Activated T-cell treated with anti-CD3 and anti-CD28 coated beads for 48 hours (primary cell): ENCODE measurements at places on chromosomes 5 and 9.

- no peak for DNase-seq
Measured at GRCh38 chr5:180201051-180201987, 7.7 kb downstream of the RASGEF1C start.

DNA sequence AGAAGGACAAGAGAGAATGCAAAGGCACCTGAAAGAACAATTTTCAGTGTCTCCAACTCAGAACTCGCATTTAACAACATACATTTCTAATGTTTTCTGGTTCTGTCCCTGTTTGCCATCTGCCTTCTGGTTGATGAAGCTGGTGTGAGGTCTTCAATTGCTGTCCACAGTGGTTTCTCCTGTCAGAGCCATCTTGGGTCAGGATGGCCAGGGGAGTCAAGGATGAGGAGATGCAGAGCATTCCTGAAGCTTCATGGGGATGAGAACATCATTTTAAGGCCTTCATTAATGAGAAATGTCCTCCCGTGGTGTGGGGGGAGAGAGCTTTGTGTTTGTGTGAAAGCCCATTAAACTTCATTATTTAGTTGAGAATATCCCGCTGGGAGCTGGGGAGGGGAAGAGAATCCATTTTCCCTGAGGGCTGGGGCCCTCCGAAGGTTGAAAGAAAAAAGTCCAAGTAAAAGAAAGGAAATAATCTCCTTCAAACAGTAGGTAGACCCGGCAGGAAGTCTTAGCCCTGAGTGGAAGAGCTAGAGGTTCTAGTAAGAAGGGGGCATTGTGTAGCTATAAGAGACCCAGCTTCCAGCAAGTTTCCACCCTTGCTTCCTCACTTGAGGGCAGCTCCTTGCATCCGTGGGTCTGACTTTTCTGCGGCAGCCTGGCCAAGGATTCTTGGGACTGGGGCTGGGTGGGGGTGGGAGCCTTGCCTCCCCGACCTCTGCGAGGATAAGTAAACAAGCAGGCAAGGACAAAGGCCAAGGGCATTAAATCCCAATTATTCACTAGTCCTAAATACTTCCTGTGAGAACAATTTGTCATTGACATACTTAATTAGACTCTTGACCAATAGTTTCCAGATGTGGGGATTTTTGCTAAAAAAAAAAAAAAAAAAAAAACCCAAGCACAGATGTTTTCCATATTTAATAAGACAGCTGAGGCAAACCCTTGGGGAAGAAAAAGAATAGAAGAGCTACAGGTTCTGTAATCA is 119.2 kb downstream of the MSX2 start:
- no peak for DNase-seq

- no peak for DNase-seq
Measured at GRCh38 chr9:112784020-112784785, 33.6 kb downstream of the SNX30 start.

- DNase-seq = no peak
Measured at GRCh38 chr5:59357381-59357977, 536.0 kb downstream of the PDE4D start.

- no peak for DNase-seq
Measured at GRCh38 chr5:59104400-59105127, 521.7 kb downstream of the RAB3C start.

GRCh38 chr5:133819977-133820471 is 148.4 kb downstream of the C5orf15 start:
- DNase-seq = no peak

DNA sequence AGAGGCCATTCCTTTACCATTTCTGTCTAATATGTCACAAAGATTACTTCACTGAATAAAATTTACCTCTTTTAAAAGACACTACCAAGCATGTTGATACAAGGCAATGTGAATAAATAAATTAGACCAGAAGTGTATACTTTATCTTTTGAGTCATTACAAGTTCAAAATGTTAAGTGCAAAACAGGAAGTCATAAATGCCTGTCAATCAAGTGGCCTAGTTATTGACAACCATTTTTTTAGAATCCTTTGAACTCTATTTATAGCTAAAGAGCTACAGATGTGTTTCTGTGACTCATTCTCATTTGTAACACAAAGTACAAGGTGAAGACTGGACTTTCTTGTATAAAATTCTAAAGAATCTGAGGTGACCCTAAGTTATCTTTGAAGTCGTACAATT is 602.7 kb upstream of the SEMA6A start:
- DNase-seq = no peak

DNA sequence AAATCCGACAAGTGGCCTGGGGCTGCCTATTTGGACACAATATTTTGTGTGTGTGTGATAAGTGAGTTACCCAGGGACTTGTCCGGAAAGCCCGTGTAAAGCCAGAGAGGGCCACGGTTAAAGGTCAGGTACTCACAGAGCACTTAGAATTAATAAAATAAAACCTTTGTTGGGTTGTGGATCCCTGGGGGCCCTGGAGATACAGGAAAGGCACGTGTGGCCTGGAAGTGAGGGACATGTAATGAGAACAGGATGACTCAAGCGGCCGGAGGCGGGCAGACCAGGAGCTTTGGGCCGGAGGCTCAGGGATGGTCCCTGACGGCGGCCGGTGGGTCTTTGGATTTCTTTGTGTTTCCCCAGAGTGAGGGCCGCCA is 1.0 kb downstream of the DMRT2 start:
- DNase-seq = no peak

DNA sequence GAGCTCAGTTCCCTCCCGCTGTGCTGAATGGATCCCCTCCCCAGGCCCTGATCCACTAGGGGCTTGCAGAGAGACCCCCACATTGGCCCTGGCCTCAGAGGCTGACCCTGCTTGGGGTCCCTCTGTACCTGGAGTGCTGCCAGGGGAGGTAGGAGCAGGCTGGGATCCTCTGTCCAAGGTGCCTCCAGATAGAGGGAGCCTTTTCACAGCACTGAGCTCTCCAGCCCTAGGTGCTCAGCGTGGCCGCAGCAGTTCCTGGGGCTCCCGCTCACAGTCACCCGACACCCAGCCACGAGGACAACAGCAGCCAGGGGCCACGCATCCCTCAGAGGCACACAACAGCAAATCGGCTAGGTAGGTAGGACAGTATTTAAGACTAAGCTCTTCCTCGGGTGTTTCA is 62.2 kb upstream of the IRX2 start:
- no peak for DNase-seq

DNA sequence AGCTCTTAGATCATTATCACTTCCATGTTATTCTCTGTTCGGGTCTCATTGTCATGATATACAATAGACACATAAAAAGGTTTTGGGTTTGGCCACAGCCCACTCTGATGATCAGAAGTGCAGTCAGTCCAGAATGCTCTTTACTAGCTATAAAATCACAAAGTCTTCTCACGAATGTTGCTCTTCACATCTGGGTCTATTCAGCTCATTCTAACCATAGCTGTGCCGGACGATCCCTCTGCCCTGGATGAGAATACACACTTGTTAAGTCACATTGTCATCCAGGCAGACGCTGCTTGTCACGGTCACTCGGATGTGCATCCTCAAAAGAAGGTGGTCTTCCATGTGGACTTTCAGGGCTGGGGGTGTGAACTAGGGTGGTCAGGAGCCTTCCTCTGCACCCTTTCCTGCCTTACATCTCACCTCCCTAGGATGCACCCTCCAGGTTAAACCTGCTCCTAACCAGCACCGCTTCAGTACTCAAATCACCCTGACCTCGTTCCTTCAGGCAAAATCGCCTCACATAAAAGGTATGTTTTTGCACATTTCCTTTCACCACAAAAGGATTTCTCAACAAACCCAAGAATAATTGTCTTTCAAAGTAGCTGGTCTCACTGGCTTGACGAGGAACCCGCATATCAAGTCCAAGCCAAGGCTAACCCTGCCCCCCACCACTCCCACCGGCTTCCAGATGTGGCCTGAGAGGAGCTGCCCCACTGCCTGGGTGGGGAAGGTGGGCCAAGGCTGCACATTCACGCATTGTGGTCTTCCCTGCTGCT is 21.9 kb downstream of the ANKH start:
- no peak for DNase-seq

DNA sequence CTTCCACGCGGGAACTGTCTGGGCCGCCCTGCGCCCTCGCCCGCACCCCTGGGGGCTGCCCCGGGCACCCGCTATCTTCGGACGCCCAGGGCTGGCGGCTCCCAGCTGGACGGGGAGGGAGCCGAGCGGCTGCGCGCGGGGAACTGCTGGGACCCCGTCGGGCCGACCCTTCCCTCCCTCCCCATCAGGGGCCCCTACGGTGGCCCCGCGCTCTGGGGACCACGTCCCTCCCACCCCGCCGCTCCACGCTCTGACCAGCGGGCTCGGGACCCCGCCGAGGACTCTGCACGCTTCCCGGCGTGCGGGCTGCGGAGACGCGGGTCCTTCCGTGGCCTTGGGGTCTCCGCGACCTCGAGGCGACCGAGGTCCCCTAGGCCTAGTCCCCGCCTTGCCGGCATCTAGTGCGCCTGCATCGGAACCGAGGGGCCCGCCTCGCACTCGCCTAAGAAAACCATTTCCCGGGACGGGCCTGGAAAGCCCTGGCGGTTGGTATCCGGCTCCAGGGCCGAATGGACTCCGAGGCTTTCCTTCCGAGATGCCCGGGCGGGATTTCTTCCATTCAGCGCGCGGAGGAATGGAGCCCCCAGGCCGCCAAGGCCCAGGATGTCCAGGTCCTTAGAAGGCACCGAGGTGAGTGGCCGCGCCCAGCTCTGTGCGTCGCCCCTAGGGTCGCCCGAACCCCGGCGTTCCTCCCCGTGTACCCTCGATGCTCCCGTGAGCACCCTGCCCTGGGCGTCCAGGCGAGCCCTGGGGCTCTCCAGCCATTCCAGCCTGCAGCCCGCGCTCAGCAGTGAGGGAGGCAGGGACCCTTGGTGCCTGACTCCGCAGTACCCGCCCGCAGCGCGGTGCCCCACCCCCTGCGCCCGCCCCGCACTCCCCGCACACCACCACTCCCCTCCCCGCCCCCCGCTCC is 705 bp upstream of the SLC6A3 start:
- no peak for DNase-seq

GRCh38 chr5:55554585-55555202 is 19.9 kb upstream of the PLPP1 start:
- DNase-seq = no peak

- no peak for DNase-seq
Measured at GRCh38 chr9:132260846-132261245, 93.9 kb downstream of the SETX start.

DNA sequence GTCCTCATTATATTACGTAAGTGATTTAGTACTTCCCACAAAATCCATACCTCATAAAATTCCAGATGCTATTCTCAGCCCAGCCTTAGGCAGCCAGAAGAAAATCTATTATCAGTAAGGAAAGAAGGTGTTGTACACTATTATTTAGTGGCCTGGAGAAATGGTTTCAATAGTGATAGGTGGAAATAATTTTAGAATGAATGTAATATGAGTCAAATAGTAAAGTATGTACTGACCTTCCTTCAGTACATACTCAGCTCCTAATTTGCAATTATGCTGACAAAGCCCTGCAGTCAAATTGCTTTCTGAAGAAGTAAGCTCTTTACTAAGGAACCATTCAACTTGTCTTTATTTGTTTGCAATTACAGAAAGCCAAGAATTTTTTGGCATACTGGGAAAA is 409.2 kb downstream of the HTR1A start:
- no peak for DNase-seq

- DNase-seq = no peak
Measured at GRCh38 chr5:180813420-180813819, 10.8 kb upstream of the MGAT1 start.

DNA sequence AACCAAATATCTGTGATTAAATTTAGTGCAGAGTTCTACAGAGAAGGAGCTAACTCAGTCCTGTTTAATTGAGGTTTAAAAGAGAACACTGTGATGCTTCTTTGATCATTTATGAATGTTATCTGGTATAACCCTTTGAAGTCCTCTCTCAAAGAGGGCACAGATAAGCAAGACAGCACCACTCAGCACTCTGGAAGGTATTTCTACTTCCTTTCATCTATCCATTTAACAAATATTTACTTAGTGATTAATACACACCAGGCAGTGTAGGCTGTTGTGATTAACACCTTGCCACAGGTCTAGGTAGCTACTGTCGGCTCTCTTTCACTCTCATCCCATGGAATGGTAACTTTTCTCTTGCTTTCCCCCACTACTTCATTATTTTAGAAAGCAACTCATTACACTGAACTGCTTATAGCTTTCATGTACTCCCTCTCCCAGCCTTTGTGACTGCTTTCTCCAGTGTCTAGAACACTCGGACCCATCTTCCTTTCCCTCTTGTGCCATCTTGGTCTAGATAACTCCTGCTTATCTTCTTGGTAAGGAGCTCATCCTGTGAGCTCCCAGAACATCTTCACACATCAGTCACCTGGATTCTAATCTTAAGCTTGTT is 54.7 kb downstream of the GLDC start:
- DNase-seq = no peak

GRCh38 chr5:92780057-92780456 is 801.0 kb downstream of the NR2F1-AS1 start:
- DNase-seq = no peak

GRCh38 chr5:526456-527088 is 2.3 kb upstream of the SLC9A3 start:
- DNase-seq = no peak

- no peak for DNase-seq
Measured at GRCh38 chr9:93898026-93898425, 57.1 kb downstream of the BARX1 start.

- no peak for DNase-seq
Measured at GRCh38 chr9:71465392-71465791, 302.9 kb downstream of the CEMIP2 start.

- no peak for DNase-seq
Measured at GRCh38 chr5:135998889-135999288, 29.9 kb upstream of the TGFBI start.

DNA sequence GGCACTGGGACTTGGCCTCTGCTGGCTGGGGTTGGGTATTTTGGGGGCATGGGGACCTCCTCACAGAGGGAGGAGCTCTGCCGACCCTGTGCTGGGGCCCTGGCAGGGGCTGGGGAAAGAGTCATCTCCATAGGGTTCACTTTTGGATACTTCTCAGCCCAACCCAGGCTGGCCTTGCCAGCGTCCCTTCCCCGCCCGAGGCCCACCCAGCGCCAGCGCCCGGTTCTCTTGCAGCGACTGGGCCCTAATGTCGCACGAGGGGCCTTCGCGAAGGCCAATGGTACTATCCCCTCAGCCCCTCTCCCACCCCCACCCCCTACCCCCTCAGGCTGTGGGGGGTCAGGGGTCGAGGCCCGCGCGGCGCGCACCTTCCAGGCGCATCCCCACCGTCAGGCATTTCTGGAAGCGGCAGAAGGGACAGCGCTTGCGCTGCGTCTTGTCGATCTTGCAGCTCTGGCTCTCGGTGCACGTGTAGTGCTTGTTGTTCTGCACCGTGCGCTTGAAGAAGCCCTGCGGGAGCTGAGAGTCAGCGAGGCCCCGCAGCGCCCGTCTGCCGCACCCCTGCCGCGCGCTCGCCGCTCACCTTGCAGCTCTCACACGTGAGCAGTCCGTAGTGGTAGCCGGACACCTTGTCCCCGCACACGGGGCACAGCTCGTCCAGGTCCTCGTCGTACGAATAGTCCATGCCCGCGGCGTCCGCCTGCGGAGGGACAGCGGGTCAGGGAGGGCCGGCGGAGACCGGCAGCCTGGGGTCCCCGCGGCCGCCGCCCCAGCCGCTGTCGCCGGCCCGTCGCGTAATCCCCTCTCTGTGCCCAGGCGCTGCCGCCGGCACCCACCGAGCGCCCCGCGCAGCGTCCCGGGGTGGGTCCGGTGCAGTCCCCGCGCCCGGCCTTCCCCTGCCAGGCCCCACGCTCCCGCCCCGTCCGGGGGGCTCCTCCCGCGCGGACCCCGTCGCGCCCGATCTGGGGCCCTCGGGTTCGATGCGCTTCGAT is 4.2 kb downstream of the NR5A1 start:
- DNase-seq = no peak
